ENCODE measurements at places on chromosomes 3 and 15. TPM values are rescaled to one million over a fixed set of nuclear protein-coding genes. Genes with fewer than 3 reads are reported as not detected.

Gene ISLR2
- not detected for polyA plus RNA-seq

Gene FBXO45
- polyA plus RNA-seq, result 11.7 TPM

Gene PCSK6
- 1.5 TPM for polyA plus RNA-seq

Gene DET1
- polyA plus RNA-seq, result 7.4 TPM

Gene RAB7A
- polyA plus RNA-seq, result 479 TPM

Gene DUOXA2
- polyA plus RNA-seq, result not detected

Gene FBXO40
- not detected for polyA plus RNA-seq

Gene DAPK2
- polyA plus RNA-seq, result 3.6 TPM

Gene TEX55
- polyA plus RNA-seq, result not detected

Gene SRGAP3
- 0.92 TPM for polyA plus RNA-seq

Gene MRPS25
- 23.2 TPM for polyA plus RNA-seq

Gene SPESP1
- 6.4 TPM for polyA plus RNA-seq

Gene CCDC32
- polyA plus RNA-seq, result 15.6 TPM

Gene OR5H14
- not detected for polyA plus RNA-seq

Gene ALDH1L1
- polyA plus RNA-seq, result not detected

Gene TMEM158
- polyA plus RNA-seq, result 118 TPM

Gene LTF
- not detected for polyA plus RNA-seq

Gene ROPN1B
- not detected for polyA plus RNA-seq

Gene C3orf22
- not detected for polyA plus RNA-seq

Gene CD96
- polyA plus RNA-seq, result 0.10 TPM

Gene RASL12
- 16.9 TPM for polyA plus RNA-seq

Gene EXOSC7
- polyA plus RNA-seq, result 72.1 TPM

Gene ARID3B
- polyA plus RNA-seq, result 0.72 TPM

Gene GXYLT2
- 25.9 TPM for polyA plus RNA-seq

Gene AADAC
- not detected for polyA plus RNA-seq
